ENCODE measurements at places on chromosomes 2 and 18.

DNA sequence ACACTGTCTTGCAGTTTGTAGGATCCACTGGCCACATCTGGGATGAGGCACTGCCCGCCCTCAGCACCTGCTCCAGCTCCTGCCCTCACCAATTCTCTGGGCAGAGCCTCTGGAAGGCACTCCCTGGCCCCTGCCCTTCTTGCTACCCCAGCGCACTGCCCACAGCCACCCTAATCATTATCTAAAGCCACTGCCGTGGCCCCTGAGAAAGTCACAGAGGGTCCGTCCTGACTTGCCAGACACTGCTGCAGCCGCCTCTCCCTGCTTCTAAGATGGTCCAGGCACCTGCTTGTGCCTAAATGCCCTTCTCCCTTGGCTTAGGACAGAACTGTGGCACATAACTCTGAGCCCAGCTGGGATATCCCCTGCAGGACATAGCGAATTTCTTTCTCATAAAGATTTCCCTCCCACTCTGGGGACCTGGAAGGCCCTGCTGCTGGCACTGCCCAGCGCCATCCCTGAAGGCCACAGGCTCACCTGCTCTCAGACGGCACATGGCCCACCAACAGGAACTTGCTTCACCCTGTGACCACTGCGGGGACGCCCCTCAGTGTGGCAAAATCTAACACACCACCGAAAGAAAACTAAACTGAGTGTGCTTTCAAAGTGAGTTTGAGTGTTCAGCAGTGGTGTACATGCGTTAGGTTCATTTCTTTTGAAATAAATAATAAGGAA, 244.9 kb downstream of the HDAC4 start:
- no peak for DNase-seq

DNA sequence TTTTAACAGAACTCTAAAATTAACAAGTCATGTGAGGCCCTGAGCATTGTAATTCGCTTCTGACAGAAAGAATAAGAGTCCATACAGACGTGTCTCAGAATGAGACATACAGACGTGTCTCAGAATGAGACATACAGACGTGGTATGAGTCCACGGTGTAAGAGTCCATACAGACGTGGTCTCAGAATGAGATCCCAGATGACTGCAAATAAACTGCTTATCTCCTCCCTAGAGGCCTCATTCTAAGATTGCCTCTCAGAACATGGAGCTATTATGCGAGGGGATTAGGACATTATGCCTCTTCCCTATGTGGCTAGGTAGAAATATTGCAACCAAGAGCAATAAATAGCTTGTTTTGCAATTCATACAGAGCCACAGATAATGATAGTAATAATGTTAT, 63.9 kb downstream of the NEB start:
- DNase-seq: no peak

DNA sequence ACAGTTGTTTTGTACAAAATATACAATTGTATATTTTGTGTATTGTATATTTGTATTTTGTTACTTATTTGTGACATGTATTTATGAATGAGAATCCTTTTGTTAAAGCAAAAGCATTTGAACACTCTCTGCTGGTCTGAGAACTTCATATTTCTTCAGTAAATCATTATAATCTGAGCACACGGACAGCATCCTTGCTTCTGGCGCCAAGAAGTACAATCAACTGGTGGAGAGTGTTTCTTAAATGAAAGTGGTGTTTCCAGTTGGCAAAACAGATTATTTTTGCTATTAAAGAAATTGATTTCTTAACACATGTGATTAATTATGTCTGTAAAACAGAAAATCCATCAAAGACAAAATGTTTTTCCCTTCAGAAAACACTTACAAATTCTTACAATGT, 95.1 kb upstream of the COPS8 start:
- no peak for DNase-seq

DNA sequence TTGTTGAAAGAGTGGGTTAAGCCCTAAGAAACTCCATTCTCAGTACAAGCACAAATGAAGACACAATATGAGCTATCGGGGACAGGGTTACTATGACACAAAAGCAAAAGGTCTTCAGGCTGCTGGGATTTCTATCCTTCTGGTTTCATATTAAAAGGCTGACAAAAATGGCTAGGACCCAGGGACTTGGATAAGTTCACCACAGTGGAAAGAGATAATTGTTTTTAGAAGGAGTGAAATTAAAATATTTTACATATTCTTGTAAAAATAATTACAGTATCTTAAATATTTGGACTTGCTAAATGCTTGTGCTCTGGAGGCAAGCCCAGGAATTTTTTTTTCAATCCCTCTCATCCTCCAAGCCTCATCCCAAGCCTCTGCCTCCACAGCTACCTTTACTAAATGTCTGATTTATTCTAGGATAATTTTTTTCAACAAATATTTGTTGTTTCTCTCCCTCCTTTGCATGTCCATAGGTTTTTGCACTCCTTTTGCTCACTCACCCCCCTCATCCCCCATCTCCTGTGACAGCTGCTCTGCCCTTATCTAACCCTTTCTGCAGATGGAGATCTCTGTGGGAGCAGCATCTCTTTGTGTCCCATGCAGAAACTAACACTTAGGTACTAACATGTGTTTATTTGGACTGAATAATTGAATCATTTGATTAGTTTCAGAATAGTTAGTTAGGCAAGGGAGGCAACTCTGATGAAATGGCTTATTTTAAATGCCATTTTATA, 47.8 kb upstream of the NABP1 start:
- DNase-seq: no peak

GRCh38 chr2:52597346-52597745, 1170.3 kb upstream of the CHAC2 start:
- DNase-seq: no peak

- no peak for DNase-seq
These were observed 16.6 kb downstream of the EFEMP1 start for GRCh38 chr2:55906993-55907392.

DNA sequence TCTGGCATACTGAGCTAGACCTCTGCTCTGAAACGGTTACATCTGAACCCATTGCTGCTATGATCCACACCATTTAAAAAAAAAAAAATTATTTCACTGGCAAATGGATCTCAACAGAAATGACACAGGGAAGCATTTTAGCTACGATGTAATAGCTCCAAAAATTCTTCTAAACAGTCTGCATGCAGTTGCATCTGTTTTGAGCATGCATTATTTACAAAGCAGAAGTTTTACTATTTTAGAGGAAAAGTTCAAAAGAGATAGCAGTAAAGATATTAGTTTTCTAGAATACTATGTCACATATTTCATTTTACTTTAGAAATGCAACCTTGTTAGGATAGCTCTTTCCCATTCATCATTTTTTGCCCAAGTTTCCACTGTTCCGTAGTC, 265.7 kb downstream of the MEIS1 start:
- no peak for DNase-seq

DNA sequence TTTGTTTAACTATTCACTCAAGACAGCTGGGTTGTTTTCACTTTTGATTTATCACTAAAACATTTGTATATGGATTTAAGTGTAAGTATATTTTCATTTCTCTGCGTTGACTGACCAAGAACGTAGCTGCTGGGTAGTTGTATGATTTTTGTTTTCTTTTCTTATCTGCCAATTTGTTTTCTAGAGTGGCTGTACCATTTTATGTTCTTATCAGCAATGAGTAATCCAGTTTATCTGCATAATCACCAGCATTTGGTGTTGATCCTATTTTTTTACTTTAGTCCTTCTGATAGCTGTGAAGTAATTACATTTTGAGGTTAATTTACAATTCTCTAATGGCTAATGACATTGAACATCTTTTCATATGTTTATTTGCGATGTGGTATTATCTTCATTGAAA, 1178.4 kb upstream of the TMEFF2 start:
- DNase-seq: no peak

- no peak for DNase-seq
These were observed 55.2 kb downstream of the STK39 start for GRCh38 chr2:168191955-168192785.

DNA sequence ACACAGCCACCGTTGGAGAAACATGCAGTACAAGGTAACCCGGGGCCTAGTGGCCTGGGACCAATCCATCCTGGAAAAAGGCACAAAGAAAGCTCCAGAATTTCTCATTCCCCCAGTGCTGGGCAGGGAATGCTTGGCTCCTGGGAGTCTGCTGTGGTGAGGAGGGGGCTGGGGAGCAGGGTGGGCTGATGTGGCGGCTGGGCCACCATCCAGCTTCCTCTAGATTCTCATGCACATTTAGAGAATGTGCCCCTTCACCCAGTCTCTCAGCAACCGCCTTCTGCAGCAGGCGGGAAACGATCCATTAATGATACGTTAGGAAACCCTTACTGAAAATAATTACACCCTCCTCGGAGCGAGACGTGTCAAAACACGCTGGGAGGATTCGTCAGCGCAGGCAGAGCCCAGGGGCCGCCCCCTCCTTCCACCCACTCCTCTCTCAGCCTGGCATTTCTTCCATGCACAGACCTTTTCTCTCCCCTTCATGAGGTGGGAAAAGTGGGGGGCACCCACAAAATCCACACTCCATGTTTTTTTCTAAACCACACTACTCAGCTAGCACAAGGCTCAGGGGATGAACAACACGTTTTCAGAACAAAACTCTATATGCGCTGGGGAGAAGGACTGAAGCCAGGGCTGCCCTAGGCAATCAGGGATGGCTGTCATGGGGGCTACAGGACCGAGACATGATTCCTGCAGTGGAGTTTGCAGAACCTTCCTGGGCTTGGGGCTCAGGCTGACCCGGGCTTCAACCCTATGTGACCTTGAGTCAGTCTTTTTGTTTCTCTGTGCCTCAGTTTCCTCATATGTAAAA, 56.1 kb upstream of the SMAD7 start:
- no peak for DNase-seq

- DNase-seq: no peak
These were observed 192.8 kb upstream of the APCDD1 start for GRCh38 chr18:10261344-10262276.

GRCh38 chr2:43729491-43730174, 44.2 kb upstream of the DYNC2LI1 start:
- no peak for DNase-seq

- no peak for DNase-seq
These were observed 234.8 kb downstream of the SOX11 start for GRCh38 chr2:5926871-5927512.

DNA sequence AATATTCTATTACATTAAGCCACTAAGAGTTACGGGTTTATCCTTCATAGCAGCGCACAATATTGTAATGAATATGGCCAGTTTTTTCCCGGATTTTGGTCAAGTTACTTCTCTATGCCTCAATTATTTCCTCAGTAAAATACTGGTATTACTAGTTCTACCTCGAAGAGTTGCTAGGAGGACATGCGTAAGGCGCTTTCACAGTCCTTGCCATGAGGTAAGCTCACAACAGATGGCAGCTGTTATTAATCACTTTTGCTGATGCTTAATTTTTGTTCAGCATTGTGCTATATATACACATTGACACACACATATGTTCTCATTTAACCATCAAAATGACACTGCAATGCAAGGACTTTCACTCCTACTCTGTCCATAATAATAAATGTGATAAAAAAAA, 101.5 kb downstream of the SCG2 start:
- DNase-seq: no peak

GRCh38 chr18:22711192-22711685, 221.9 kb upstream of the RBBP8 start:
- DNase-seq: no peak

DNA sequence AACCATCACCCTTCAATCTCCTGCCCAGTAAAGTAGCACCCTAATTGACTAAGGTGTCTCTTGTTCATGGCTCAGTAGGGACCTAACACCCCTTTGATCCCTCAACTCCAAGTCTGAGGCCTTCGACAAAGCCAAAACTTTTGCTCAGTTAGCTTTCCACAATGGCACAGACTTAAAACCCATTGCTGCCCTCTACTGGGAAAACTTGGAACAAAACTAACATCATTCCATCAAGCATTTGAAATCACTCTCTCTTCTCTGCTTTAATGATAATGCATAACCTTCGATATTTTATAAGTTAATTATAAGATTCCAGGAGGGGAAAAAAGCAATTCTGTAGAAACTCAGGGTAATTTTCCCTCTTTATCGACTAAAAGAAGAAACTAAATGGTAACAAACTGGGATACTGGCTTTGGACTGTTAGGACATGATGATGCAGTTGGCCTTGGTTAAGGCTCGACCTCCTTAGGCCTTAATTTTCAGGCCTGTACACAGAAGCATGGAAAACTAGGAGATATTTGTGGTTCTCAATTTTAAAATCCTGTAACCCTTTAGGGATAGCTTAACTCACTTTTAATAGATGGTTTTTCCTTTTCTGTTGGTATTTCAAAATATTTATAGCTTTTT, 127.8 kb downstream of the STK39 start:
- peak; percentile 41 for DNase-seq

DNA sequence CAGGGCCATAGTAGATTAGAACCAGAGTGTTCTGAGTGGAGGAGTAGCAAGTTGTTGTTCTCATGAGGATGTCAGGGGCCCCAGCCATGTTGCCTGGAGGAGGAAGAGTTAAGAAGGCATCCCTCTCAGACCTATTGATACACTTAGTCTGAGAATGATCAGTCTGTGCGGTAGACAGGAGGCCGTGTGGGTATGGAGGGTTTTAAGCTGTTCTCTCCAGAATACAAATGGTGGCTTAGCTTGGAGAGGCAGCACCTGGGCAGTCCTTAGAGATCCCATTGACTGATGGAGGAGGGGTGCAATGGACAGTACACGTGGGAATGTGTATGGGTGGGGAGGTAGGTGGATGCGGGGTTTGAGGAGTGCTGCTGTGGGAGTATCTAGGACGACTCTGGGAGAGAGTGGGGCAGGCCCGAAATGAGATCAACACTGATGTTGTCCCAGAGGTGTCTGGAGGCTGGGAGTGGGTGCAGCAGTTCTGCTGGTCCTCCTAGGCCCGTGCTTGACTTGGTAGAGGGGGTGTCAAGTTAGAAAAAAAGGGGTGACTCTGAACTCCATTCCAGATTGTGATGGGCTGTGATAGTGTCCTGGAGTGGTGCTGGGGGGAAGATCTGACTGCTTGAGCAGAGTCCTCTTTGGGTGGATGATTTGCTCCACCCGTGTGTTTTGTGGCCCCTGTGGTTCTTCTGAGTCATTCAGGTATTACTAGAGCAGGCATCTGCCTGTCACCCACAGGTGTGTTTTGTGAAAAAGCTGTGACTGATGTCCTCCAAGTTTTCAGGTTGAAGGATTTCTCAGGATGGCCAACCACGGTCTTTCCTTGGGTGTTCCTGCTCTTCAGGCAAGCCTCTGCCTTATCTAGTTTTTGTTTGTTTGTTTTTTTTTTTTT, 44.7 kb downstream of the C2orf42 start:
- DNase-seq: no peak

DNA sequence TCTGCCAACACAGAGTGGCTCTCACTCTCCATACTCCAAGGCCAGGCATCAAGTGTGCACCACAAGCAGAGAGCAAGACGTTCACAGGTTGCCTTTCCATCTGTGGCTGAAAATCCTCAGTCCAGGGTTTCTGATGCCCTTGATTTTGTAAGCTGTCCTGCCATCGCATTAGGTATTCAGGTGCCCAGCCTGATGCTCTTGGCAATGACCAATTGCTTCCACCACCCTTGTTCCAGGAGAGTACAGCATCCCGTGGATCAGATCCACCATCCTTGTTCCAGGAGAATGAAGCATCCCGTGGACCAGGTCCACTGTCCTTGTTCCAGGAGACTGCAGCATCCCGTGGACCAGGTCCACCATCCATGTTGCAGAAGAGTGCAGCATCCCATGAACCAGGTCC, 133.4 kb upstream of the GPC1 start:
- no peak for DNase-seq
